ENCODE measurements at places on chromosomes 2 and 18. TPM values are rescaled to one million over a fixed set of nuclear protein-coding genes. Genes with fewer than 3 reads are reported as not detected.

- no peak for DNase-seq
Measured at GRCh38 chr2:61585383-61585782, 47.2 kb upstream of the XPO1 start.

GRCh38 chr2:212686285-212686895 lies 147.8 kb upstream of the ERBB4 start:
- DNase-seq = no peak

DNA sequence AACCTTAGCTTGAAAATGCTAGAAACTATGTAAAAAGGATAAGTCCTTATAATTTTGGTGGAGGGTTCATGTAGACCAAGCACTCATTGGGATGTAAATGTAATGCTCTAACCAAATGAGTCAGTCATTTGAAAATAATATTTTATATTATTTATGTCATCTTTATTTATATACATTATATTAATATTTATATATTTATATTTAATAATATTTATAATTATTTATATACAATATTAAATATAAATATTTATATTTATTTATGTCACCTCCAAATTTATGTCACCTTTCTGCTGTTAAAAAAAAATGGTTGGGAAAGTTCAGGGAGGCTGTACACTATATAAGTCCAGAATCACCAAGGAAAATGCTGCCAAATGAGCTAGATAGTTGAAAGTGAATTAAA lies 254.3 kb downstream of the FIGN start:
- no peak for DNase-seq

GRCh38 chr2:10433947-10434885 lies 13.9 kb downstream of the ODC1 start:
- DNase-seq = peak; percentile 77

- DNase-seq = no peak
Measured at GRCh38 chr2:4908461-4908860, 783.7 kb upstream of the SOX11 start.

DNA sequence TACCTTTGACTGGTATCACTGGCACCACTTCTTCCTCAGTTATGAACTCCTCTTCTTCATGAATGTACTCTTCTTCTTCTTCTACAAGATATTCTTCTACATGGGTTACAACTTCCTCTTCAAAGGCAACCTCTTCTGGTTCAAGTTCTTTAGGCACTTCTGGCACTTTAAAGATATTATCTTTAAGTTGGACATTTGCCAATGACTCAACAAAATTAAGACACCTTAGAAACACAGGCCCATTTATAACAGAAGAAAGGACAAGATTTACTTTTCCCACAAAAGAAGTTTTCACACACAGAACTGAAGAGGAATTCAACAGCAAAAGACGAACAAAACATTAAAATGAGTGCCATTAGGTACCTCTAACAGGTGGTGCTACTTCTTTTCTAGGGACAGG lies 127.3 kb downstream of the TTN start:
- no peak for DNase-seq

DNA sequence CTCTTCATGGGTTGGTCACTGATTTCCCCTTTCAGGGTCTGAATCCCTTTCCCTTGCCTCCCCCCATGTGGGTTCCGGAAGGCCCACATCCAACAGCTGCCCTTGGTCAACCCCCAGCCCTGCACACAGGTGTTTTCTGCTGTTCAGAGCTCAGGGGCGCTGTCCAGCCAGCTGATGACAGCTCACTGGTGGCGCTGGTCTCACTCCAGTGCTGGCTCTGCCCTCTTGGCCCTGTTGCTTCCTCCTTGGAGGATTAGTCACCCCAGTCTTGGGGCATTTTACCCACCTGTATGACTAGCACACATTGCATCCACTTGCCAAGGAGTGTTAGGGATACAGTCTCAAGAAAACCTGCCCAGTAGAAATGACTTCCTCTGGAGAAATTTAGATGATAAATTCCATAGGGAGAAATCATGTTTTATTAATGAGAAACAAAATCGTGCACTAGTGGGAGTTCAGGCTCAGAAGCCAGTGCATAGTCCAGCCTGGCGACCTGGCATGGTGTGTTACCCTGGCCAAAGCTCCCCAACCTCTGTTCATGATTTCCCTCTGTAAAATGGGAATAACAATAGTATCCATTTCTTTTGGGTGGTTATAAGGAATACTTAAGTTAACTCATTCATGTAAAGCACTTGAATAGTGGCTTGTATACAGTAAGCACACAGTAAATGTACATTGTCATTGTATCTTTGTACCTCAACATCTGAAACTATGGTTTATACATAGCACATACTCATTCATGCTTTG lies 21.6 kb downstream of the CRIM1 start:
- no peak for DNase-seq

DNA sequence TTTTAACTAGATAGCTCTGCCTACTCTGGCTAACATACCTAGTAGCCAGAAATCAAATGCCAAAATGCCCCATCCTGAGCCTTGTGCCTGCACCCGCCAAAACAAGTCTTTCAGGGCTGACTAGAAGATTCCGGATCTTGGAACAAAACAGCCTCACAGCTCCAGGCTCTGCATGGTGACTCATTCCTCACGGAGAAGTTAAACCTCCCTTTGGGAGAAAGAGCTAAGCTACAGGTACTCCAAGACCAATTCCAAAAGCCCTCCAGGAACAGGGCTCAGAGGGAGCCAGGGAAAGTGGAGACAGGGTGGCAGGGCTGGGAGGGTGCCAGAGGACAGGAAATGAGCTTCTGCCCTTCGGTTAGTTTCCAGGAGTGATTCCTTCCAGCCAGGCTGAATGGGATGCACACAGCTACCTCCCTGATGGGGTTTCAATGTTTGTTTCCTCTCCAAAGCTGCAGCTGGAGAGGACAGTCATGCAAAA lies 295.6 kb downstream of the TNS1 start:
- no peak for DNase-seq

DNA sequence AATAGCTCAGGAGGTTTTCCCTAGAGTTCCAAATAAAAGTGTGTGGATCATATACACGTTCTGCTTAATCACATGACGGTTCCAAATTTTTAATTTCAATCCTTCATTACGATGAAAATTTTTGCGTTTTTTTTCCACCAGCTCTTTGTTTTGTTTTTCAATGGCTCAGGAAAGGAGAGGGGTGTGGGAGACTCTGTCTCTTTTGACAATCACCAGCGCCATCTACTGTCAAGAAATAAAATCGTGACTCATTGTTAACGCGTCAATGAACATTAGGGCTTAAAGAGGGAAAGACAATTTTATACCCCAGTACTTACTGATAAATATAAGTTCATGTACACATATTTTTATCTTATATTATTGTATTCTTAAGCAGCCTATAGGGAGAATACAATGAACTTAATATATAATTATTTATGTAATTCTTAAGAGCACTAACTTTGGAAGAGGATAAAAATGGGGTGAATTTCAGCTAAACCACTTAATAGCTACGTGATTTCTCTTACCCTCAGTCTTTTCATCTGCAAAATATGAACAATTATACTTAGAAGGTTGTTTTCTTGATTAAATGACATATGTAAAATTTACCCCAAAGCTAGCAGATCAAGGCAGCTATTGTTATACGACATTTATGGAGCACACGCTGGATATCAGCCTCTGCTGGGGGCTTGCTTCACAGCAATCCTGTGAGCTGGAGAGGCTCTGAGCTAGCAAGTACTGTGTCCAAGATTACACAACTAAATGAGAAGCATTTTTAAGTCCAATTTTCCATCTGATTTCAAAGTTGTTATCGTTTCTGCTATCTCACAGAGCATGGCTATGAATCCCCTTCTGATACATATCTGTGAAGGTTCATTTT lies 47.4 kb upstream of the RMDN2 start:
- no peak for DNase-seq

DNA sequence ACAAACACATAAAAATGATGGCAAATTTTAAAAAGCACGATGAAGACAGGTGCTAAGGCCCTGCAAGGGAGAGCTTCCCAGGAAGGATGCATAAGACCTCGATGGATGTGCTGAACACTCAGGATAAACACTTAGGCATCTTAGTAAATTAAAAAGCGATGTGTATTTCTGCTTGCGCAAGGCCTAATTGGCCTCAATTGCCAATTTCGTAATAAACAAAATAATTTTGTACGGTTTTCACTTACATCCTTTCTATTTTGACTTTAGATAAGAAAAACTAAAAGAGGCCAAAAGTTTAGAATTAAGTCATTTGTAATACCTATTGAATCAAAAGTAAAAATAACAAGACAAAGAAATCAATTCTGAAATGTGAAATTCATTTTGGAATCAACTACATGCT lies 189.1 kb downstream of the TCF4 start:
- no peak for DNase-seq

Gene SERPINB11
- not detected for total RNA-seq

Gene CROCC2
- not detected for total RNA-seq

Gene RNF152
- 13.5 TPM for total RNA-seq

Gene CELF4
- not detected for total RNA-seq

Measured in posterior vena cava (tissue), 2 donors.